ENCODE measurements at places on chromosomes 16 and 17. TPM values are rescaled to one million over a fixed set of nuclear protein-coding genes. Genes with fewer than 3 reads are reported as not detected.

- no peak for DNase-seq
- peaks cover 2% of the 10 kb centered on the region for H3K36me3 ChIP-seq
- no peaks in the 10 kb centered on the region for H3K4me1 ChIP-seq
- H3K27ac ChIP-seq = no peak overlapping the region
Measured at GRCh38 chr17:43528319-43528987, 17.7 kb downstream of the ETV4 start.

TERB1 gene
- total RNA-seq = not detected

DNA sequence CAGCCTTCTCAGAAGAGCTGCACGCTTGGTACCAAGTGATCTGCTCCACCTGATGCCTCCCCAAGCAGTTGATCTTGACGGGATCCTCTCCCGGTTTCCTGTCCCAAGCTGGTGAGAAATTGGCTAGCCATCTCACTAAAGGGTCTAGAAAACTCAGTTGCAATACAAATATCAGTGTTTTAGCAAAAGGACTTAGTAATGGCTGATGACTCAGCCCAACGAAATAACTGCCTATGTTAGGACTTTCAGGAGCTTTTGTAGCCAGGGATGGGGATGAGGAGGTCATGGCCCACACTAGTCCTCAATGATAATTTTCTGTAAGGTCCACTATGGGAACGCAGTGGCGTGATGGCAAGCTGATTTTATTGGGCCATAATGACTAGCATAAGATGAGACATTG, 23.3 kb upstream of the ENGASE start:
- H3K27ac ChIP-seq = no peak overlapping the region
- no peak for DNase-seq
- H3K27me3 ChIP-seq = no peaks in the 10 kb centered on the region
- no peak overlapping the region for H3K4me3 ChIP-seq
- H3K36me3 ChIP-seq = peaks cover 3% of the 10 kb centered on the region
- H3K4me1 ChIP-seq = no peaks in the 10 kb centered on the region

GRCh38 chr17:69900101-69900500, 174.9 kb upstream of the KCNJ16 start:
- H3K27ac ChIP-seq = no peak overlapping the region
- H3K36me3 ChIP-seq = no peaks in the 10 kb centered on the region
- H3K4me1 ChIP-seq = no peaks in the 10 kb centered on the region
- no peaks in the 10 kb centered on the region for H3K27me3 ChIP-seq

ARHGAP44 gene
- 0.29 TPM for total RNA-seq

GRCh38 chr17:76797241-76797840, 59.4 kb downstream of the MFSD11 start:
- no peak overlapping the region for H3K4me3 ChIP-seq
- H3K27ac ChIP-seq = no peak overlapping the region
- H3K36me3 ChIP-seq = peaks cover 5% of the 10 kb centered on the region

DNA sequence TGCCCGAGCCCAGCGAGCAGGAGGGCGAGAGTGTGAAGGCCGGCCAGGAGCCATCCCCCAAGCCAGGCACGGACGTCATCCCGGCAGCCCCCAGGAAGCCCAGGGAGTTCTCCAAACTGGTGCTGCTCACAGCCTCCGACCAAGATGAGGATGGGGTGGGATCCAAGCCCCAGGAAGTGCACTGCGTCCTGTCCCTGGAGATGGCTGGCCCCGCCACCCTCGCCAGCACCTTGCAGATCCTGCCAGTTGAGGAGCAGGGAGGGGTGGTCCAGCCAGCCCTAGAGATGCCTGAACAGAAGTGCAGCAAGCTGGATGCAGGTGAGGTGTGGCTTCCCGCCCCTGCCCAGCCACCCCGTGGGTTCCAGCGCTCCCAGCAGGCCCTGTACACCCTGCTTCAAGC, 18.0 kb downstream of the FLYWCH1 start:
- H3K27ac ChIP-seq = no peak overlapping the region
- DNase-seq = no peak
- peaks cover 2% of the 10 kb centered on the region for H3K36me3 ChIP-seq

DNA sequence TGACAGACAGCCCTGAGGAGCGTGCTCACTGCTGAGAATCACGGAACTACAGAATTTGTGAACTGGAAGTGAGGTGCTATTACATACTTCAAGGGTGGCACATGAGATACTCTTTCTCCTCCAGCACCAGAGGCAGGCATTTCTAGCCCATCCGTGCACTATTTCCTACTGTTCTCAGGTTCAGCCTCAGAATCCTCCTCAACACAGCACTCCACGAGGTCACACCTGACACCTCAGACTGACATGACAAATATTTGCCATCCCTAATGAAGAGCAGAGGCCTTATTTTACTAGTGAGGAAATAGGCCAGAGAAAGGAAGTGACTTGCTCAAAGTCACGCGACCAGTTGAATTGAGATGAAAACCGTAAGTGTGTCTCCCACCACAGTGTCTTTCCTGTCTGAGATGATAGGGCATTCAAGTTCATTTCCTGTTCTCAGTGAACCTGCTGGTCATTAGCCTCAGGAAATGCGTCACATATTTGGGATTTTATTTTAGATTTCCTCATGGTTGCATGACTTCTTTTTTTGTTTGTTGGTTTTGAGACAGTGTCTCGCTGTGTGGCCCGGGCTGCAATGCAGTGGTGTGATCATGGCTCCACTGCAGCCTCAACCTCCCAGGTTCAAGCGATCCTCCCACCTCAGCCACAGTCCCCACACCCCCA, 23.6 kb downstream of the SEZ6 start:
- DNase-seq = peak; percentile 53
- peaks cover 14% of the 10 kb centered on the region for H3K36me3 ChIP-seq
- H3K27me3 ChIP-seq = peaks cover 4% of the 10 kb centered on the region
- H3K27ac ChIP-seq = peak overlapping the region; percentile 96
- H3K4me1 ChIP-seq = peaks cover 20% of the 10 kb centered on the region
